GM04504 (cell line): ENCODE measurements at places on chromosomes 1 and 21.

GRCh38 chr1:214354440-214355148, 73.6 kb downstream of the SMYD2 start:
- DNase-seq = no peak

DNA sequence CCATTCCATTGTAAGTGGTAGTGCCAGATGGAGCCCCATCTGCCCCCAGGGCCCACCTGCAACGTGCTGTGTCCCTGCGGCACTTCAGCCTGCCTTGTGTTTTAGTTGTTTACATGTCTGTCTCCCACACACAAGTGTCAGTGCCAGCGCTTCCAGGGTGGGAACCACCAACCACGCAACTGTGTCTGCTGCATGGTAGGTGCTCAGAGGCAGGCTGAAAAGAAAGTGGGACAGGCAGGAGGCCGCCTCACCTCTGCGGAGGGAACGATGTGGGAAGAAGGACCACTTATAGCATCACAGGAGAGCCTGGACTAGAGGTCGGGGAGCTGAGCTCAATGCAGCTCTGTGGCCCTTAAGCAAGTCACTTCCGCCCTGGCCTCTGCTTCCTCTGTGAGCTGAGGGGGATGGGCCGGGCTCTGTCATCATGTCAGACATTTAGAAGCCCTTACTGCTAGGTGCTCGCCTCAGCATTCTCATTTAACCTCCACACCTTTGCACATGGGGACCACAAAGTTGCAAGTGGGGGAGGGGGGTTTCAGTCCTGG, 17.9 kb downstream of the SLC9A1 start:
- no peak for DNase-seq

GRCh38 chr1:220275430-220275829, 3.2 kb upstream of the RAB3GAP2 start:
- no peak for DNase-seq

DNA sequence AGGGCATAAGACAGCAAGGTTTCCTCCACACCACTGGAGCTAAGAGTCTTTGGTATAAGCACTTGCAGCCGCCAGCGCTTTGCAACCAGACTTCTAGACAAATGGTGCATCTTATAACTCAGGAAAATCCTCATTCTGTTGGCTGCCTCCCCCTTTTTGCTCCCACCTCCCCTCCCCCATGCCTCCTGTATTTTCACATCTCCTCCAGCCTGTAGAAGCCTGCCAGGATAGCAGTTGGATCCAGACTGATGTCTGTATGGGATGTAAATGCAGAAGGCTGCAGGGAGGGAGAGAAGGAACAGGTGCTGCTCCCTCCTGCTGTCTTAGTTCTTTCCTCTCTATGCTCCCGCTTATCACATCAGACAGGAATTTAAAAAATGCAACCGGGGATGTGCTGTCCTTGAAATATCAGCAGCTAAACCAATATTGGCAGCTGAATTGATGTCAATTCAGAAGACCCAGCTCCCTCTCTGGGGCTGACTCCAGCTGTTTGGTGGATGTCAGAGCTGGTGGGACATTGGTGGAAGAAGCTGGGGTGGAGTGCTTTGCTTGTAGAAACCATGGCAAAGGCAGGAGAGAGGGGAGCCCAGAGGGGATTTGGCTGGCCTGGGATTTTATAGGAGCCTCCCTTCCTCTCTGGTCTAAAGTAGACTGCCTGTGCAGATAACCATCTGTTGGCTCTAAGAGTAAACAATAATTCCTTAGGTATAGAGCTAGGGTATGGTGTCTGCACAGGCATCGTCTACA, 53.5 kb downstream of the NFASC start:
- no peak for DNase-seq

DNA sequence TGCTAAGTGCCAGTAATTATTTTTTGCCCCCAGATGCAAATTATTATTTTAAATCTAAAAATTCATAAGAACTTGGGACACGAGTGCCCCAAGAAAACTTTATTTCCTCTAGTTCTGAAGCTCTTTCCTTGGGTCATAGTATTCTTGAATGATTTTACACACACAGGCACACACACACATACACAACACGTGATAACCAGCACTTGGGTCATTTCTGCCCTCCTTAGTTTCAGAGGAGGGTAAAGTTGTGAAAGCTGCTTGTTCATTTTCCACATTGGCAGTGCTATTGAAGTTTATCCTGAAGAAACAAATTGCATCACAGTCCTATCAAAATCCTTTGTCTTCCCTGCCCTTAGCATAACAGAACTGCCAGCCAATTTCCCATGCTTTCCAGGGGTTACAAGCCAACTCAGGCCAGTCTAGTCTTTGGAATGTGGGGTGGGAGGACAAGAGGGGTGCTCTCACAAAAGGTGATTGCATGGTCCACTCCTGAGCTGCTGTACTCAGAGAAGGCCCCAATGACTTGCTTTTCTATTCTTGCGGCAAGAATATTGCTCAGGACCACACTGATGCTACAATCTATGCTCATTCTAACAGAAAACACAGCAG, 98.5 kb upstream of the POGK start:
- DNase-seq = no peak

DNA sequence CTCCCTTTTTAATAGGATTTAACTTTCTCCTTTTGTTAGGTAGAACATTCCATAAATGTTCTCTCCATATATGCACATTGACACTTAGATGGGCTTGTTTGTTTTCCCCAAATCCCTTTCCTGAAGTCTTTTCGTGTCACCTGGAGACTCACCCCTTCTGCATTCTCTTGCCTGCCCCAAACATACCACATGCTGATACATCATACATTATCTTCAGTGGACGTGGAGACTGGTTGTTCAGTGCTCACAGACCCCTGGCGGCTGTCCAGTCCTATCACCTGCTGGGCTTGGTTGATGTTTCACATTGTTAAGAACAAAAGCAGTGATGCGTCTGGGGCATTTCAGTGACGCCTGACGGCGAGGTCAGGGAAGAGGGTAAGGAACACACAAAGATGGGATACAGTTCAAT, 22.2 kb downstream of the FMOD start:
- DNase-seq = no peak

GRCh38 chr1:41341772-41342562, 19.3 kb upstream of the FOXO6 start:
- DNase-seq = peak; percentile 8

DNA sequence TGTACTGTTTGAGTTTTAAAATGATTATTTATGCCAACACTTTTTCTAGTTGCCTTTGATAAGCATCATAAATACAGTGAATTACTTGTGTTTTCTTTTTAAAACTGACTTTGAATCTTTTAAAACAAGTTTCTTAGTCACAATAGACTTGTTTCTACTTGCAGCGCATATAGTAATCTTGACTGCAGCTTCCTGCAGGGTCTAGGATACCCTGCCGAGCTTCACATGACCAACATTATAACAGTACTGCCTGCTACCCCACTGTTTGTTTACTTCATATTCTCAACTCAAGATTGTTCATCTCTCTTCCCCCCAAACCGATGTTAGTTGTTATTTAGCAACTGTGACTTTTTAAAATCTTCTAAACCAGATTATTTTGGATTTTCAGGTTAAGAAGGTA, 751.3 kb upstream of the NEGR1 start:
- DNase-seq = no peak

DNA sequence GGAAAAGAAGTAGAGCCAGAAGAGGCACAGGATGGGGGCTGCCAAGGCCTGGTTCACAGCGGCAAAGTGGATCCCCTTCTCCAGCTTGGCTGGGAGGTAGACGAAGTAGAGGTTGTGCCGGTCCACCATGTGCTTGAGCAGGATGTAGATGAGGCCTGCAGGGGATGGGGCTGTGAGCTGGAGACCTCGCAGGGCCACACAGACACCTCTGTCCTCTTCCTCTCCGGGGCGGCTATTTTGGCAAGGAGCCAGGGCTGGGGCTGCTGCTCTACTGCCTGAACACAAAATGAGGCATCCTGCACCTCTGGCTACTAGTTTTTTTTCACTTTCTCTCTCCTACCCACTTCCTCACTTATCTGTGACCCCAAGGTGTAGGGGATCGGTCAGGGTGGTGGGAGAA, 32.3 kb downstream of the TMEM63A start:
- DNase-seq = no peak

DNA sequence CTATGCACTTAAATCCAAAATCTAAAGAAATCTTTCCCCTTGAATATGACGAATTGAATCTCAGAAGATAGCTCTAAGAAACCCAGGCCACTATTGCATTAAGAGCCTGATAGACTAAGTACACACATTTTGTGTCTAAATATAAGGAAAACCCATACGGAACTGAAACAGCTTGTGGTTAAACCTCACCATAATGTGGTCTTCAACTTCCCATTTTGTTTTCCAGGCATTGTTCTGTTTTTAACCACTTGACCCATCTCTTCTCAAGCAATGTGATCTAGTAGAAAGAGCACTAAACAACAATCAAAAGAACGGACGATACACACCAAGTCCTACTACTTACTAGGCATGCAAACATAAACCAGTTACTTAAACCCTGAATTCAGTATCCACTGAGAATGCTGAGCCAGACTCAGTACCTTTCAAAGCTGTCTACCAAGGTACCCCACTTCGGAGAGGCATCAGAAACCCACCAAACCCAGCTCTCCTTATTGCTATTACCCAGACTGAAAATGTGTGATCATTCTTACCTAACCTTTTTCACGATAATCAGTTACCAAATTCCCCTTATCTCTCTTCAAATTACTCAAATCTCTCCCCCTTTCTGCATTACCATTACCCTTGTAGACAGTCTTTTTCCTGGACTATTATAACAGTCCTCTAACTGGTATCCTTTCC, 12.8 kb downstream of the OTUD7B start:
- DNase-seq = no peak

DNA sequence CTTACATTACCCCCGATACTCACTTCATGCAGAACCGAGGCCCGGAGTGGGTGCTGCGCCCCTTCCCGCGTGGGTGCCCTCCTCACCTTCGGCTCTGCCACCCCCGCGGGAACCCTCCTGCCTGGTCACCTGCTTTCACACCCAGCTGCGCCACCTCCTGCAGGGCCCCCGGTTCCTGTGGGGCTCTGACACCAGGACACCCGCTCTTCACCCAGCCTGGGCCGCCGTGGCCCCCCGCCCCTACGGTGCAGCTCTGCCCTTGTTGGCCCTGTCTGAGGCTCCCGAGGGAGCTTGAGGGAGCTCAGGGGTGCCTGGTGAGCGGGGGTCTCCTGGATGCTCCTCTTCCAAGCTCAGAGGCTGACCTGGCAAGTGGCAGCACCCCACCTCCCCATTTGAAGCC, 19.0 kb downstream of the RRP1 start:
- DNase-seq = no peak

GRCh38 chr1:58895559-58896145, 111.8 kb upstream of the JUN start:
- DNase-seq = no peak

DNA sequence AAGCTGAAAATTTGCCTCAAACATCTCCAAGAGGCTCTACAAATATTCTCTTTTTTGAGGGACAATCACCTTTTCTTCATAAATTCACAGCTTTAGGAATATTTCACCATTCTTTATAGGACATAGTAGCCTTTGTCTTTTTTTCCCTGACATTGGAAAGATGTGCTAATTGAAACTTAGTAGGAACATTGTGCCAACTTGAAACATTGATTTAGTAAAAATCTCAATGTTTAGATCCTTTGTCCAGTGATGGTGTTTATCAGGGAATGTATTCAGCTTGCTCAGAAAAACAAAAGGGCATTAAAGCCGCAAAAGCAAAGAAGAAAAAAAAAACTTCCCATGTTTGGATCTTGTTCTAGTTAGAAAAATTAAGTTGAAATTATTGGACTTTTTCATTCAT, 52.1 kb downstream of the DPT start:
- DNase-seq = no peak

DNA sequence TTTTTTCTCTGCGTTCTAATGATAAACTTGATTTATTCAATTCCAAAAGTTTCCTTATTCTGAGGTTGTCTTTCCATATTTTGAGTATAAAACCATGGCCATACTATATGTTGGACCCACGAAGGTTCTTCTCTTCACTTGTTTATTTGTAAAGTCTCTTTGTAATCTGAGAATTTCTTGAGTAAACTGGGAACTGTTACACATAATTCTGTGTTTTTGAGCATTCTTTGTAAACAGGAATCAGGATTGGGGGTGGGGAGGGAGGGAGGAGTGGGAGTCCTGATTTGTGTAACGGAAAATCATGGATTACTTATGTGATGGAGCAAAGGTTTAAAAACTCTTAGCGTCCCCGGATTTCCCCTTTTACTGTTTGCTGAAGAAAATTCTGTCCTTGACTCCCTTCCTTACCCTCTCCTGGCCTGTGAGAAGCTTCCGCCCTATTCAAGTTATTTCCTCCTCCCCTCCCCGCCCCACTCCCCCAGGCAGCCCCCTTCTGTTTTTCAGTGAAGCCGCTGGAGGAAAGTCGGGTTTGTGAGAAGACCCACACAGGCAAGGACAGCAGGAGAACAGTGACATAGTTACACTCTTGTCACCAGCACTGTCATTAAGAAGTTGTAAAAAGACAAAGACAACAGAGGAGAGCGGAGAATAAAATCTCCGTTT, 6.4 kb upstream of the NBPF11 start:
- no peak for DNase-seq

DNA sequence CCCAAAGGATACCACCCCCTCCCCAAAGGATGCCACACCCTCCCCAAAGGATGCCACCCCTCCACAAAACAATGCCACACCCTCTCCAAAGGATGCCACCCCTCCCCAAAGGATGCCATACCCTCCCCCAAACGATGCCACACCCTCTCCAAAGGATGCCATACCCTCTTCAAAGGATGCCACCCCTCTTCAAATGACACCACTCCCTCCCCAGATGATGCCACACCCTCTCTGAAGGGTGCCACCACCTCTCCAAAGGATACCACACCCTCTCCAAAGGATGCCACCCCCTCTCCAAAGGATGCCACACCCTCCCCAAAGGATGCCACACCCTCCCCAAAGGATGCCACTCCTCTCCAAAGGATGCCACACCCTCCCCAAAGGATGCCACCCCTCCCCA, 21.6 kb upstream of the TRIM17 start:
- no peak for DNase-seq

GRCh38 chr1:125087691-125088090, 3902.9 kb downstream of the SRGAP2C start:
- no peak for DNase-seq

GRCh38 chr1:169259816-169260215, 107.8 kb downstream of the NME7 start:
- no peak for DNase-seq

- DNase-seq = no peak
Observed at GRCh38 chr1:230747890-230748800, 957 bp downstream of the CAPN9 start.

GRCh38 chr1:117167402-117167801, 43.3 kb downstream of the VTCN1 start:
- no peak for DNase-seq

GRCh38 chr1:203556047-203556851, 62.3 kb downstream of the OPTC start:
- DNase-seq = peak; percentile 93

- no peak for DNase-seq
Observed at GRCh38 chr1:228883535-228883934, 148.3 kb downstream of the RHOU start.

DNA sequence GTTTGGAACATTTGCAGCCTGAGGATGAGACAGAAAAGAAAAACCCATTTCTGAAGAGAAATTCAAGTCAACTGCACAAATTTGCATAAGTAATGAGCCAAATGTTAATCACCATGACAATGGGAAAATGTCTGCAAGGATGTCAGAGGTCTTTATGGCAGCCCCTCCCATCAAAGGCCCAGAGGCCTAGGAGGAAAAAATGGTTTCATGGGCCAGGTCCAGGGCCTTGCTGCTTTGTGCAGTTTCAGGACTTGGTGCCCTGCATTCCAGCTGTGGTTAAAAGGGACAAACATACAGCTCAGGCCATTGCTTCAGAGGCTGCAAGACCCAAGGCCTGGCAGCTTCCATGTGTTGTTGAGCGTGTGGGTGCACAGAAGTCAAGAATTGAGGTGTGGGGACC, 13.4 kb downstream of the RBM11 start:
- DNase-seq = no peak
